Hair follicle dermal papilla cell (primary cell): ENCODE measurements at places on chromosomes 6 and 20. TPM values are rescaled to one million over a fixed set of nuclear protein-coding genes. Genes with fewer than 3 reads are reported as not detected.

Gene RBL1
- total RNA-seq: 6.6 and 10.1 TPM in 2 replicates

Gene DYNLT2
- total RNA-seq: 0.61 and 0.65 TPM in 2 replicates

Gene SYCP2
- 0.85 and 1.6 TPM in 2 replicates for total RNA-seq

Gene ZSCAN23
- total RNA-seq: 4.0 and 4.5 TPM in 2 replicates

Gene THBD
- 9.6 and 14.6 TPM in 2 replicates for total RNA-seq

Gene GHRH
- not detected in 2 replicates for total RNA-seq

Gene BTNL2
- total RNA-seq: not detected in 2 replicates

Gene METTL24
- total RNA-seq: 0.36 and 1.5 TPM in 2 replicates

Gene RGS17
- total RNA-seq: 2.3 and 2.6 TPM in 2 replicates

Gene MAS1
- not detected in 2 replicates for total RNA-seq

Gene ACAT2
- total RNA-seq: 50.0 and 66.7 TPM in 2 replicates

Gene LATS1
- total RNA-seq: 30.4 and 34.1 TPM in 2 replicates

Gene HEY2
- total RNA-seq: 2.2 and 2.3 TPM in 2 replicates

Gene ULBP2
- total RNA-seq: 2.1 and 3.1 TPM in 2 replicates

Gene MLN
- total RNA-seq: not detected in 2 replicates

Gene CSE1L
- total RNA-seq: 43.6 and 45.1 TPM in 2 replicates

Gene CPNE5
- total RNA-seq: 0.12 and 0.16 TPM in 2 replicates
